Colonic mucosa (tissue), 4 donors: ENCODE measurements at places on chromosomes 1 and 21.

DNA sequence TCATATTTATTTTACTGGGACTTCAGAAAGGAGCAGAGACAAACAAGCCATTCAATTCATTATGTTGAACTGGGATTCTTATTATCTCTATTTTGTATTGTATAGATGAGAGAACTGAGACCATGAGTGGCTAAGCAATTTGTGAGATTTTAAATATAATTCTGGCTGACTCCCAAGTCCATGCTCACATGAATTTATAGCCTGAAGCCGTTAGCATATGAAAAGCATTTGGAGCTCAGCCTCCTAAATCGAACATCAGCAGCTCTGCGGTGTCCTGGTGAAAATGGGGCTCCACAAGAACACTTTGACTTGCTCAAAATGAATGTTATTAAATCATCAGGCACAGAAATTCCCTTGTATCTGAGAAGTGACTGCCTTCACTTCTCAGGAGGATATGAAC lies 96.8 kb upstream of the DPT start:
- no peak for DNase-seq

DNA sequence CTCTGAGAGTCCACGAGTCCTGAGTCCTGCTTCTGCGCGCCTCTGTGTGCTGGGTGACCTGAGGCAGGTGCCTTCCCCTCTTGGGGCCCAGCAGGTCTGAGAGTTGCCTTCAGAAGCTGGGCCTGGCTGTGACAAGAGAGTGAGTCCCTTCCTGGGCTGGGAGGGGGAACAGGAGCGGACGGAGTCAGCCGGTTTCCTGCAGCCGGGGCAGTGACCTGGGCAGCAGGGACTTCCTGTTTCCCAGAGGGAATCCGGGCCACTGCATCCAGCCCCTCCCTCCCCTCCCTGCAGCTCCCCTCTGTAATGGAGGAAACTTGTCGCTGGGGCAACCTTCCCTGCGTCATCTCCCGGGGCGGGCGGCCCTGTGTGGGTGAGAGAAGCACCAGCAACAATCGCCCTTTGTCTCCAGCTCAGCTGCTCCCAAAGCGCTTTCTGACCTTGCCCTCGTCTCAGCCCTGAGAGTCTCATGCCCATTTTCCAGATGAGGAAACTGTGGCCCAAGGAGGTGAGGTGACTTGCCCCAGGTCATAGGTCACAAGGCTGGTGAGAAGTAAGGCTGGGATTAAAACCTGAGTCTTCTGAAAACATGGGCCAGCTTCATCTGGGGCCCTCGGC lies 61.1 kb downstream of the SDC3 start:
- peak; percentile 81 for DNase-seq

GRCh38 chr1:1406101-1406820 lies 832 bp downstream of the MRPL20 start:
- DNase-seq: no peak

DNA sequence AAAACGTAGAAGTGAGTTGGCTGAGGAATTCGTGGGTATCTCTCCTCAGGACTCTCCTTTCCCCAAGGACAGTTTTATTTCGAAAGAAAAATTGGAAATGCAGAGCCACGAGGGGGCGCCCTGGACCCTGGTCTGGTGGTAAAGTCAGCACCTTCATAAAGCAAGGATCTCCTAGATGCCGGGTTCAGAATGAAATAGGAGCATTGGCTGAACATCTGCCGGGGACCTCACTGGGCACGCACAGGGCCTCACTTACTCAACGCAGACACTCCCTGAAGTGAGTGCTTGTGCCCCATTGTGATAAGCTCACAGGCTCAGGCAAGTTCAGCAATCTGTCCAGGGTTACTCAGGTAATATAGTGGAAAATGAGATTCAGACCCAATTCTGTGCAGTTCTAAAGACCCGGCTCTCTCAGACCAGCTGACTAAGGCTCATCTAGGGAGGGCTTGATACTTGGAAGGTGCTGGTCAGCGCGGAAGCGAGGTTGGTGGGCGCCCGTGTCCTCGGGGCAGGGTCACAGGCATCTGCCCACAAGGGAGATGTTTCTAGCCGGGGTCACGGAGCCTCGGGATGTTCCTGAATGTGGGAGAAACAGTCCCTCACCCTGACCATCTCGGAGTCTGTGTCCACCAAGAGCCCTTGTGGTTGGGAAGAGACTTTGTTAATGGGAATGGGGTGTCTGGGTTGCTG lies 55.7 kb upstream of the ETV3 start:
- peak; percentile 74 for DNase-seq

DNA sequence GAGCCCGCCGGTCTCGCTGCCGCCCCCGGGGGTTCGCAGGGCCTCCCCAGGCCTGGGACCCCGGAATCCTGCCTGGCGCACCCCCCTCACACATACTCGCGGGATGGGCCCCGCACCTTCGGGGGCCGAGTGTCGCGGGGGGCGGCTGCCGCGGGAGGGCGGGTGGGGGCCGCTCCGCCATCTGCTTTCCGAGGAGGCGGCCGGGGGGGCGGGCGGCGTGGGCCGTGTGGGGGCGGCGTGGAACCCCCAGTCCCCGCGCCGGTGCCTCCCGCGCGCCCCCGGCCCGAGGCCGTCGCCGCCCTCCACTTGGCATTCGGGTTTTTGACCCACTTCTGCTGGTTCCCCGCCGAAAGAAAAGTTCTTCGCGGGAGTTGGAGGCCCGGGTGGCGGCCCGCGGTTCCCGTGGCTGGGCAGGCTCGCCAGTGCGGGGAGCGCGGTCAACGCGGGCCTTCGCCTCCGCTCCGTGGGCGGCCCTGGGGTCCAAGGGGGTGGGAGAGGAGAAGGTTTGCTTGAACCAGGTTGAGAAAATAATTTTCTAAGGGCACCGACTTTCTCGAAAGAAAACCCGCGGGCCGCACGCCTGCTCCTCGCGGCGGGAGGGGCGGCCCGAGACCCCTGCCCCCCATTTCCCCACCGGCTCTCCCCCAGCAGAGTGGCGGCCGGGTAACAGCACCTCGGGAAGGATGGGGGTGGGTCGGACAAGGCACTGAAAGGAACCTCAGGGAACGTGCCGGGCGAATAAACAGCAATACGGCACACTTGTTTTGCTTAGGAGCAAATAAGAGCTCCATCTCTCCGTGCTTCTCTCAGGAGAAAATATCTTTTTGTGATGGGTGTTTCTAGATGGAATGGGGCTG lies 1.6 kb downstream of the PHF13 start:
- DNase-seq: no peak

DNA sequence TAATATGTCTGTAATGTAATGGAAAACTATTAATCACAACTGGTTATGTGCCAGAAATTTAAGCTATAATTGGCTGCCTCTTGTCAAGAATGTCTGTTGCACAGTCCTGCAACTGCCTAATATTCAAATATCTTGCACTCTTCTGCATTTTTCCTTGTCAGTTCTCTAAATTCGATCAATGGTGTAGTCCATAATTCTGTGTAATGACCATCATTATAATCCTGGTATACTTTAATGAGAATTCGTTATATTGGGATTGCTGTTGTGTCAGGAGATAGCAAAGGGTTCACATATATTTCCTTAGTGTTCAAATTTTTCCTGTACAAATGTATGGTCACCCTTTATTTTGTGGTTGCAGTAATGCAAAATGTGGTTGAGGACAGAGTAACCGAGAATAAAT lies 4.8 kb downstream of the NTNG1 start:
- DNase-seq: no peak

DNA sequence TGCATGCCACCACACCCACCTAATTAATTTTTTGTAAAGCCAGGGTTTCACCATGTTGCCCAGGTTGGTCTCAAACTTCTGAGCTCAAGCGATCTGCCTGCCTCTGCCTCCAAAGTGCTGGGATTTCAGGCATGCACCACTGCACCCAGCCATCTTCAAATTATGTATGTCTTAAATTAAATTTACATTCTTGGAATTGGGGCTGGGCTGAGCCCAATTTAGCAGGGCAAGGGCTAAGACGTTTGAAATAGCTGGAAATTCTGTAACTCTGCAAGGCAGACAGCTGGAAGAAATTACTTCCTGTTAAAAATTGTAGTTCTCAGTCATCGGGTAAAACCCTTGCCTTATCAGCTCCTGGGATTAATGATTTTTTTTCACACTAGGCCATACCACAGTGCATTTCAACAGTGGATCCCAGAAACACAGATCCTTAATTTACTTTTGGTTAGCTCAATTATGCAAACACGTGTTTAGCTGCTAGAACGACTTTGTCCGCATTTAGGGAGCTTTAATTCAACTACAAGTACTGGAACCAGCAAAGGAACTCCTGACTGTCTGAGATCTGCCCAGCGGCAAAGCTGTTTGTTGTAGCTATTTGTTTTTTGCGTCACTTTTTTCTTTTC lies 83.3 kb downstream of the OLFML3 start:
- DNase-seq: no peak

DNA sequence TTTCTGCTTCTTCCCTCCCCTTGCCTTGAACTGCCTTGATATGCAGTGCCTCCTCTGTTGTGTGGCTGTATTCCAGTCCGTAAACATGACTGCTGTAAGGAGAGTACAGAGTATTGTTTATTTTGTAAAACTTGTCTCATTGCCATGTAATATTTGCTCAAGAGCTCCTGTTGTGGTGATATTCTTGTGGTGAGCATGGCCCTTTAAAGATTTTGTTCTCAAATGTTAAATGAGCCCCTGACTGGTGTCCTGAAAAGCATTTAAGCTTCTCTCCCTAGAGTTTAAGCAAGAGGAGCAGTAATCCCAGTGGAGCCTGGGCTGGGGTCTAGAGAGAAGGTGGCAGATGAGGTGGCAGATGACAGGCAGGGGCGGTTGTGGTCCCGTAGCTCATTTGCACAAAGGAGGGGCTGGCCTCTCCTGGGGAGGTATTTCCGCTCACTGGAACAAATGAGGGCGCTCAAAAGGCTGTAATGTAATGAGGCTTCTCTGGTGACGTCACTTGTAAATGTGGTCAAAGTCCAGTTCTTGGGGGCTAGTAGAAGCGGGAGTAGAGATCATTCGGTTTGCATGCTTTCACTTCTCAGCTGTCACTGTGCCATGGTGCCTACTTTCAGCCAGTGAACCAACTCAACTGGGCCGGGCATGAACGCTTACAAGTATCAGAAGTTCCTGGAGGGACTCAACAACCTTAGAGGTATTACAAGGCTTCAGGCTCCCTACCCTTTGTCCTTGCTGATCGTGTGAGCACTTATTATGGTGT lies 46.0 kb upstream of the MACF1 start:
- peak; percentile 95 for DNase-seq

DNA sequence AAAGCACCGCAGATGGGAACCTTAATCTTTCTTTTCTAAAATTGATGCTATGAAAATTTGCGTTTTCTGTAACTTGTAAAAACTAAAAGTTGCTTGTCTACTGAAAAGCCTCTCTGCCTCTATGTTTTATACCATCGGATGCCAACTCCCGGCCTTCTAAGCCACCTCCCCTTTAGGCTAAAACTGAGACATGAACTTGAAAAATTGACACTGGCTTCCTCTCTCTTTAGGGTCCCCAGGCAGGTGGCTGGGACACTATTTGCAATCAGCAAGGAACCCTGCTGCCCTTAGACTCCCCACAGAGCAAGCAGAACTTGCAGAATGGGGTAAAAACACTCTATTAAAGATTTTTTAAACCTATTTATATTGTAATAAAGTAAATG lies 151.1 kb upstream of the CAMK1G start:
- no peak for DNase-seq

DNA sequence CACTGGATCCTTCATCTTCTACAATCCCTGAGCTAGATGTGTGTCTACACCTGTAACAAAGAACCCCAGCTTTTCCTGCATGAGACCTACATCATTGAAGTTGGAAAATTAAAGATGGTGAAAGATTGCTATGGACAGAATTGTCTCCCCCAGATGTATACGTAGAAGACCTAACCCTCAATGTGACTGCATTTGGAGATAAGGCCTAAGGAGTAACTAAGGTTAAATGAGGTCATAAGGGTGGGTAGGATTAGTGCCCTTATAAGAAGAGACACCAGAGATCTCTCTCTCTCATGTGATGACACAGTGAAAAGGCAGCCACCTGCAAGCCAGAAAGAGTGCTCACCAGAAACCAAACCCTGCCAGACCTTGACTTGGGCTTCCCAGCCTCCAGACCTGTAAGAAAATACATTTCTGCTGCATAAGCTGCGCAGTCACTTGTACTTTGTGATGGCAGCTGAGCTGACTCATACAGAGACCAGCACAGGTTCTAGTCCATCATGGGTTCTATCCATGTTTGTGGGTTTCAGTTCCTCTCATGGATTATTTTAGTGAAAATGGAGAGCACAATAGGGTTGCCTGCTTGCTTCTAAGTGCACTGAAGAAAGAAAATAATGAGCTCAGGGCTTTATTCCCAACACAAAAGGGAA lies 180.8 kb downstream of the TPR start:
- no peak for DNase-seq
